Regular cardiac myocyte (primary cell): ENCODE measurements at places on chromosomes 1 and 21. TPM values are rescaled to one million over a fixed set of nuclear protein-coding genes. Genes with fewer than 3 reads are reported as not detected.

SORT1 gene
- total RNA-seq, result 7.3 and 24.2 TPM in 2 replicates

SERPINC1 gene
- not detected in 2 replicates for total RNA-seq

KCNJ15 gene
- total RNA-seq, result 0.38 and 1.7 TPM in 2 replicates

CFHR2 gene
- total RNA-seq, result not detected in 2 replicates

OPRD1 gene
- not detected in 2 replicates for total RNA-seq

ODF2L gene
- 18.6 and 31.9 TPM in 2 replicates for total RNA-seq

PRKAA2 gene
- 5.2 and 6.8 TPM in 2 replicates for total RNA-seq

OR10J1 gene
- not detected in 2 replicates for total RNA-seq

ZNF683 gene
- not detected in 2 replicates for total RNA-seq

ERVH48-1 gene
- under 0.01 TPM in 1 of 2 replicates, not detected in the other for total RNA-seq
